ENCODE measurements at places on chromosomes 12 and 14.

DNA sequence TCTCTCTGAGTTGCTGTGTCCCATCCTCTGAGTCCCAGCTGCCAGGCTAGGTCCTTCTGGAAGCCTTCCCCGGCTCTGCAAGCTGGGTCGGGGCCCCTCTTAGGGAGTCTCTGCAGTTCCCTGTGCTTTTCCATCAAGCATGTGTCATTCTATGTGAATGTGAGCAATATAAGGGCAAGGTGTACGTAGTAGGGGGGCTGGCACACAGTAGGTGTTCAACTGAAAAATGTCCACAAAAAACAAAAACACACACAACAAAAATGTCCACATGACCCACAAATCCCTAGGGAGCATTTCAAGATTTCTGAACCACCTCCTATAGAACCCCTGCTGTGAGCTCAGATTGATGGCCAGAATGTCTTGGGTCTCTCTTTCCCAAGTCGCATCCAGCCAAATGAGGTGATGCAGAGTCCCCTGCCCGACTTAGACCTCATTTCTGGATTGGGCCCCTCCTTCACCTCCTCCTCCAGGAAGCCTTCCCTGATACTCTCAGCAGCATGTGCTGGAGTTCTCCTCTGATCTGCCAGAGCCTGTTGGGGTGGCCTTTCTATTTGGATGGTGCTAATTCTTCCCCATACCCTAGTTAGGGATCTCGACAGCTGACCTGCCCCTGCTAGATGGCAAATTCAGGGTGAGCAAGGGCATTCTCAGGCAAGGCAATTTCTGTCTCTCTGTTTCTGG, 196.1 kb upstream of the LHX5 start:
- DNase-seq: no peak

DNA sequence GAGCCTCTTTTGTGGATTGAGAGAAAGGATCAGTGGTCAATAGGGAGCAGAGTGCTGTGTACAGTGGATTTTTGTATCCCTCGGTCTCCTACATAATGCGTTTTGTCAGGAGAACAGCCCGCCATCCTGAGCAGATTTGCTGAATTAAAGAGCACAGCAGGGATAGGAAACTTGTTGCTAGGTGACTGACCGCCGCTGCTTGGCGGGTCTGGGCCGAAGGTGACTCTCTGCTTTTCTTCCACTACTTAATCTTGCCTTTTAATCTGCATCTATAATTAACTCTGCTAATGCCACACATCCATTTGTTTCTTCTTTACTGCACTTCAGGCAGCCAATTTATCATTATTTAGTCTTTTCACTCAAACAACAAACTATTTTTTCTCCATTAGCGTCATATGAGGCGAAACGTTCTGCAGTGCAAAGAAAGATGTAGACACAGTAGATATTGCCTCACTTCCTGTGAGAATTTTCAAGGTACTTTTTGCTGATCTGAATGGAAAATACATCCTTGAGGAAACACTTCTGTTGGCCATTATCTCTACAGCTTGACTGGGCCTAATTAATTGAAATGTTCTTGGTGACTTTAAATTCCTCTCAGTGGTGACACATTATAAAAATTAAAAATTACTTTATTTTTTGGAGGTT, 108.0 kb downstream of the PPM1A start:
- no peak for DNase-seq

GRCh38 chr12:76402259-76402658, 54.0 kb upstream of the BBS10 start:
- DNase-seq: no peak

DNA sequence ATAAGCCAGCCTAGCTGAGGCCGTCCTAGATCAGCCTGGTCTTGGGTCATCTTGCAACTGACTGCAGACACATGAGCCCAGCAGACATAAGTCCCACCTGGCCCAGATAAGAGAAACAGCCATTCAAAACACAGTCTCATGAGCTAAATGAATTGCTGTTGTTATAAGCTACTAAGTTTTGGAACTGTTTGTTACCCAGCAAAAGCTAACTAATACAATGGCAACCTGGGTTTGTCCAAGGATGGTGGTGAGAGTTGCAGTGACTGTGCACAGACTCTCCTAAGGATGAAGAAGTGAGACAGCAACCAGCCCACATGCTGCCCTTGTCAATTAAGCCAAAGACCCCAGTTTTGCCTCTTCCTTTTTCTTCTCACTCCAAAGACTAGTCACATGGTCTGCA, 22.2 kb upstream of the NUAK1 start:
- no peak for DNase-seq

Data from Caki2 (cell line).